ENCODE measurements at places on chromosomes 4 and X.

- DNase-seq = no peak
These were observed 61.4 kb downstream of the DDX53 start for GRCh38 chrX:23061116-23061515.

DNA sequence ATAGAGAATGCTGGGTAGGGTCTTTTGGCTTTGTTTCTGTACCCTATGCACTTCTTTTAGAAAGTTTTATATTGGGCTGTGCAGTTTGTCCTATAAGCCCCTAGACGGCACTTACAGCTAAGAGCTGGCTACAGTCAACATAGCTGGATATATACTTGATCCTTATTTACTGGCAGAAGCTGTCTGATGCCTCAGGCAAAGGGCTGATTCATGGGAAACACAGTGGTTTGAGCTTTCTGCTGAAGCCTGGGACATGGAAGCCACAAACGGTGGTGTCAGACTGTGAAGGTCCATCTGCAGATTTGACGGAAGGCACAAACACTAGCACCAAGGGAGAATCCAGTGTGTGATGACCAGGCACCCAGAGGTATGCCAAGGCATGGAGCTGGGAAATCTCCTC is 608.4 kb downstream of the ANKRD50 start:
- no peak for DNase-seq

DNA sequence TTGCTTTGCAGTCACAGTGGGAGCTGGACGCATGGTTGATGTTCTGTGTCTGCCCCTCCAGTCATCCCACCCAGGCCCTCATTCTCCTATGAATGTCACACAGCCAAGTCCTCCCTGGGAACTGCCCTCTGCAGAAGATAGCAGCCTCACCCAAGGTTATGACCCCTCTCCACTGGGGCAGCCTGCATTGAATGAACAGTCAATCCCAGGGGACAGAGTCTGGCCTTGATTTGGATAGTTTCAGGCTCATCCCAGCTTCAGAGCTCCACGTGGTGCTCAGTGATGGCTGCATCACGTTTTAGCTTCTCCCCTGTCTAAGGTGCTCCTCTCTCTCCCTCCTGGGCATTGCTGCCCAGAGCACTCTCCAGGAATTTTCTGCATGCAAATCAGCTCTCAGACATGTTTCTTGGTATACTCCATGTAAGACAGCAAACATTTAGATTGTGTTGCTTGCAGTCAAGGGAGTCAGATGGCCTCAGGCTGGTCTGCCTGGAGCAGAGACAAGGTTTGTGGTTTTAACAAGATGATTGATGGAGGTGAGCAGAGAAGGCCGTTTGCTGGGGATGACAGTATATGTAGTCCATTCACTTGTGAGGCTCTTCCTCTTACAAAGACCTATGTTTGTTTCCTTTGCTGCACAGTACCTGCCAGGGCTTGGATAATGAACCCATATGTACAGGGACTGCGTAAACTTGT is 56.1 kb upstream of the MSX1 start:
- DNase-seq = peak; percentile 1

- DNase-seq = no peak
These were observed 832.4 kb downstream of the STIM2 start for GRCh38 chr4:27692868-27693634.

GRCh38 chr4:10091531-10092181 is 24.9 kb downstream of the WDR1 start:
- DNase-seq = no peak

DNA sequence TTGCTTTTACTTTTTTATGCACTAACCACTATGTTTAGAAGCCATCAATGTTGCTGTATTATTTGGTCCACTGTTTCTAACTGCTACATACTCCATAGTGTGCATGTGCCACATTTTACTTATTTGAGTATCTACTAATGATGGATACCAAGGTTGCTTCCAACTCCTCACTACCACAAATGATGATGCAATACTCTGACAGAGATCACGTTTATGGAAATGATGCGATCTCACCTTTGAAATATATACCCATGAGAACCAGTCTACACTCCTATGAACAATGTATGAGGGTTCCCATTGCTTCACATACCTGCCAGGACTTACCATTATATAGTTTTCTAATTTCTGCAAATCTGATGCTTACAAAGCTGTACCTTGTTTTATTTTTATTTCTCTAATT is 44.2 kb downstream of the HUWE1 start:
- no peak for DNase-seq

DNA sequence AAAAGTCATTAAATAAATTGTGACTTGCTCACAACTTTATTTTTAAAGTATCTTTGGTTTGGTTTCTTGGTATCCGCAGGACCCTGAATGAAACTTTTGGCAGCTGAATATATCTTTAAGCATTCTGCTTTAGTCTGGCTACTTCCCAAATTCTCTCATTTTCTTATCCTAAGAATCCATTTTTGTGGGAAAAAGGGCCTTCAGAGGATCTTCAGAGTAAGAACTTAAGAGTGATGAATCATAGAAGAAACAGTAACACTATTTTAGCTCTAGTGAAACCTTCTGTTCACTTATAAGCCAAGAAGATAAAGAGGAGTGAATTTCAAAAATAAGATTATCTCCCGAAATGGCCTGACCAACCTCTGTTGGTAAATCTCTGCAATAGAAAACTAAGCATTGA is 540.6 kb upstream of the MAGEB18 start:
- no peak for DNase-seq

GRCh38 chrX:136584545-136584944 is 52.5 kb downstream of the VGLL1 start:
- DNase-seq = no peak

DNA sequence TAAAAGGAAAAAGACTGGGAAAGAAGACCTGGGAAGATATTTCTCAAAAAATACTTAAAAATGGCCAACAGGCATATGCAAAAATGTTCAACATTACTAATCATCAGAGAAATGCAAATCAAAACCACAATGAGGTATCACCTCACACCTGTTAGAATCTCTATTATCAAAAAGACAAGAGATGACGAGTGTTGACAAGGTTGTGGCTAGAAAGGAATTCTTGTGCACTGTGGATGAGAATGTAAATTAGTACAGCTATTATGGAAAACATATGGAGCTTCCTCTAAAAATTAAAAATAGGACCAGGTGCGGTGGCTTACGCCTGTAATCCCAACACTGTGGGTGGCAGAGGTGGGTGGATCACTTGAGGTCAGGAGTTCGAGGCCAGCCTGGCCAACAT is 50.0 kb downstream of the C4orf46 start:
- peak; percentile 93 for DNase-seq

DNA sequence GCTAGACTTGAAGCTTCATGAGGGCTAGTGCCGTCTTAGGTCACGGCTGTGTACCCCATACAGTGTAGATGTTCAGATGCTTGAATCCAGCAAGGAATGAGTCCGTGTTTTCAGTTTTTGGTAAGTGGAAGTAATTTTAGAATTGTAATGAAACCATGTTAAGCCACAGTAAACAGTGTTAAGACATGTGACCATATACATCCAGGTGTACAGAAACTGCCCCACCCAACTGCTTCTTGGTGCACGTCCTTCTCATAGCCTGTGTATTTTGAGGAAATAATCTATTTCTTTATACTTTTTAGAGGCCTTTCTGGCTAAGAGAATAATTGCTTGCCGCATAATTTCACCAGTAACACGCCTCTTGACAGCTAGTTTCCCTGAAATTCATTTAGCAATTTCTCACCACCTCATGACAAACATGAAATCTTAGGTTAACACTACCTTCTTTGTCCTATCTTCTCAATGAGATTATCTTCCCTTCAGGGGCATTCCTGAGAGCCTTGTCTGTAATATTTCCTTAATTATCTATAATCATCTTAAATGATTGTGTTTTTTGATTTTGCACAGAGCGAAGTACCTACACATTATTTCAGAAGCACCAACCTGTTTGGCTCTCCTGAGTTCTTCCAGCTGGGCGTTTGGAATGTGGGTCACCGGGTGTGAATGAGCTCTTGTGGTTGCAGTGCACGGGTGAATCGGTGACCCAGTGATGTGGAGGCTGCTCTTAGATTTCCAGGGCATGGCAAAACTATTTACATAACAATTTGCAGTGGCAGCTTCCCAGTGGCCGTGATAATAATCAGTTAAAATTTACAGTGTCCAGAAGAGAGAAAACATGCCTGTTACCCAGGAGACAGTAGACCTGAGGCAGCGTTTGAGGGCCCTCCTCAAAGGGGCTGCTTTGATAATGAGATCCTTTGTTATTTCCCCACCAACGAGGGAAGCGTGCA is 50.2 kb upstream of the TADA2B start:
- peak; percentile 50 for DNase-seq

GRCh38 chr4:127888559-127888958 is 7.9 kb downstream of the PLK4 start:
- no peak for DNase-seq

- no peak for DNase-seq
These were observed 24.1 kb upstream of the AREG start for GRCh38 chr4:74420863-74421262.

GRCh38 chr4:185761352-185762235 is 50.4 kb downstream of the SORBS2 start:
- no peak for DNase-seq

DNA sequence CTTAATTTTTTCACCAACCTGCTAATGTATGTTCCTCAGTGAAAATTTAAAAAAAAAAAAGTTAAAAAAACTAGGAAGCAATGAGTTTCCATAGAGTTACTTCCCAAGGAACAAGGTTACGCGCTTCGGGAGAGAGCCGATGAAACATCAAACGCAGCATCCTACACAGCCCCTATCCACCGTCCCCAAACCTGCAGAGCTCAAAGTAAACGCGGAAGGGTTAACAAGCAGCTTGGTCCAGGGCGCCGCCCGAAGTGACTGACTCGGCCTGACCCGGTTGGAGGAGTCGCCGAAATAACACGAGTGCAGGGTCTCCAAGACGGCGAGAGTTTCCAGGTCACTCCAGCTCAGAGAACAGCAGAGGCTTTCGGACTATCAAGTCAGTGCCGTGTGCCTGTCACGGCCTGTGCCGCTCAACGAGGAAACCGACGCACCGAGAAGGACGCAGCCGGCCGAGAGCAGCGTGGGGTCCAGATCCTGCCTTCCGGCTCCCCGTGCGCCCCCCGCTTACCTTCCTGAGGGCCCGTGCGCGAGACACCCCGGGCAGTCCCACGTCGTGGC is 512 bp downstream of the NOP14 start:
- DNase-seq = peak; percentile 81

DNA sequence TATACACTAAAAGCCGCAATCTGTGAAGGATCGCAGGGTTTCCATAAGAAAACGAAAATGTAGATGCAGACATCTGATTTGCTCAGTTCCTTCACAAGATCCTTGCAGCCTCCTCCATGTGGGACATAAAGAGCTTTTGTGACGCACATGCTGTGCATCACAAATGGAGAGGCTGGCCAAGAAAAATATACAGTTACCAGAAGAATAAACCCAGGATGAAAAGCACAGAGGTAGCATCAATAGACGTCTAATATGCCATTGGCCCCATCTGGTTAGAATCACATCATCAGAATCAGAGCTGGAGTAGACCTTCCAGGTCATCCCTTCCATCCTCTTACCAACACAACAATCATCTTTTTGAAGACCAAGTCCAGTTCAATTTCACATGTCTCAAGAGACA is 517.4 kb downstream of the RAB28 start:
- no peak for DNase-seq

- no peak for DNase-seq
These were observed 62.4 kb downstream of the JADE1 start for GRCh38 chr4:128871948-128872347.

DNA sequence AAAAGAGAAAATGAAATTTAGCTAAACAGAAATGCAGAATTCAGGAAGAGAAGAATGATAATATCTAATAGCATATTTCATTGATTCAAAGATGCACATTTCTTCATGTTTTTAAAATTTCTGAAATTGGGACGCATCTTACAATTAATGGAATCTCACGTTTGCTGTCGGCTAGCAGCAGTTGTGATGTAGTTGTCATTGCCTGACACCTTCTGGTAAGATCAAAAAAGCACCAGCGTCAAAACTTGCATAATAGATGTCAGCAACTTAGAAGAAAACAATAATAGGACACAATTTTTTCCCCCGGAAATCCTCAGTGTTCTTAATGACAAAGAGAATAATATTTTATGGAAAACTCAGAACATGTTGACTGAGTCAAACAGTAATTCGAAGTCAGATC is 29.8 kb upstream of the SLC7A3 start:
- DNase-seq = no peak

DNA sequence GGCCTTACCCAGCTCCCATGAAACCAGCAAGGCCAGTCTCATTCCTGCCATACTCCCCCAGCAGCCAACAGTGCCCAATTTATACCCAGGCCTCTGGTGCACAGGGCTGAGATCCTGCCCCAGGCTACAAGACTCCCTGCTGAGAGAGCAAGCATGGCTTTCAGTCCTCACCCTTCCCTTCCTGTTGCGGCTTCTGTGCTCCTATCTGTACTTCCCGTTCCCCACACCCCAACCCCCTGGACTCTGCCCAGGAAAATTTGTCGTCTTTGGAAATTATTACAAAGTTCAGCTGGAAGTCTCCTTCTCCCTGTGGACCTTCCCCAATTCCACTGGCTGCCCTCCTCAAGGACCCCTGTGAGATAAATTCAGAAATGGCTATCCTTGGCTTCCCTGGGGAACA is 84.1 kb upstream of the GK2 start:
- no peak for DNase-seq

GRCh38 chr4:89752932-89753598 is 83.9 kb downstream of the SNCA start:
- no peak for DNase-seq

GRCh38 chr4:86791126-86791525 is 58.1 kb downstream of the SLC10A6 start:
- DNase-seq = no peak

DNA sequence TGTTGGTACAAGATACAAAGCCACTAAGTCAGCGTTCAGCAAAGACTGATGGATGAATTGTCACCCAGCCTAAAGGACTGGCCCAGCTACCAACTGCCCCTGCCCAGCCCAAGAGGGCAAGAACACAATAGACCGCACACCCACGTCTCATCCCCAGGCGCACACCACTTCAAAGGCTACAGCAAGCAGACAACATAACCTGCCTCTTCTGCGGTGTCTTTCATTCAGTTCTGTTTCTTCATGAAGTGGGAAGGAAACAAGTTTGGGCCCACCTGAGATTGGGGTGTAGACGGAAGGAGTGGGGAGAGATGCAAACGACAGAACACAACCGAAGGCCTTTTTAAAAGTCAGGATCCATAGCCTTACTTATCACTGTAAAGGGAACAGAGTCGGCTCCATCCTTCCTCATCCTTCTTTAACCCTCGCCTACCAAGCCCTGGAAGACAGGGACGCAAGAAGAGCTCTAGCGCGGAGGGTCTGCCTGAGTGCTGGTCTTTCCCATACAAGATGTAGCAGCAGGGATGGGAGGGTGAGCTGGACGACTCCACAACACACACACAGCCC is 691 bp downstream of the SCARB2 start:
- DNase-seq = peak; percentile 16

DNA sequence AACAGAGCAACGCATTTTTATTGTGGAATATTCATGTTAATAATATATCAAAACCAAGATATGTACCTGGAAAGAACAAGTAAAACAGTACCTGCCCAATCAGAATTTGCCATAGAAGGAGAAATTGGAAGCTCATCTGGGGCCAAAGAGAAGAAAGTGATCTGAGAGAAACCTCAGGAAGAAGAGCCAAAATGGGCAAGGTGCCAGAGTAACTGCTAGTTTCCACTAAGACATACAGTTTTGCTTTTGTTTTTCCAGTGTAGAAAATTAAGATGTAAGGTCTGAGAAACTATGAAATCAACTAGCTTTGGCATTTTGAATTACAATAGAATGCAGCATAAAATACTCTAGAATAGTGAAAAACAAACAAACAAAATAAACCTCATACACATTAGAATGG is 2201.2 kb downstream of the ARAP2 start:
- DNase-seq = no peak
